ENCODE measurements at places on chromosomes 3 and 15. TPM values are rescaled to one million over a fixed set of nuclear protein-coding genes. Genes with fewer than 3 reads are reported as not detected.

DGKG gene
- 3.6 TPM for total RNA-seq

GRCh38 chr3:140148824-140149390 lies 213.9 kb downstream of the CLSTN2 start:
- DNase-seq: no peak

GRCh38 chr15:80586161-80586560 lies 108.9 kb upstream of the ABHD17C start:
- no peak for DNase-seq

GRCh38 chr3:138873471-138874278 lies 38.9 kb upstream of the PIK3CB start:
- no peak for DNase-seq

- no peak for DNase-seq
Observed at GRCh38 chr3:65876028-65876420, 162.7 kb downstream of the MAGI1 start.

DNA sequence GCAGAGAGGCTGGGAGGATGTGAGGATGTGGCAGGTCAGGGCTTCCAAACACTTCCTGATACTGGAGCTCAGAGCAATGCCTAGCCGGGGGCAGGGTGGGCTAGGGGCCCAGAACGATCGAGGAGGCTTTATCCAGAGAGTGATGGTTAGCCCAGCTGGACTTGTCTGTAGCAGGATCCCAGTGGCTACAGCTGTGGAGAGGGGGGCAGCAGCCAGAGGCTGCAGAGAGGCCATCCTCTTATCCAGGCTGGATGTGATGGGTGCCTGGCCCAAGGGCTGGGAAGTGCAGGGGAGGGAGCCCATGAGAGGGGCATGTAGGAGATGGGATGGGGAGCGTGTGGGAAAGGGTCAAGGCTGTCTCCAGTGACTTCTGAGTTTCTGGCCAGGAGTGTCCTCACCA lies 4.6 kb downstream of the PARP3 start:
- no peak for DNase-seq

RGMA gene
- not detected for total RNA-seq

DNA sequence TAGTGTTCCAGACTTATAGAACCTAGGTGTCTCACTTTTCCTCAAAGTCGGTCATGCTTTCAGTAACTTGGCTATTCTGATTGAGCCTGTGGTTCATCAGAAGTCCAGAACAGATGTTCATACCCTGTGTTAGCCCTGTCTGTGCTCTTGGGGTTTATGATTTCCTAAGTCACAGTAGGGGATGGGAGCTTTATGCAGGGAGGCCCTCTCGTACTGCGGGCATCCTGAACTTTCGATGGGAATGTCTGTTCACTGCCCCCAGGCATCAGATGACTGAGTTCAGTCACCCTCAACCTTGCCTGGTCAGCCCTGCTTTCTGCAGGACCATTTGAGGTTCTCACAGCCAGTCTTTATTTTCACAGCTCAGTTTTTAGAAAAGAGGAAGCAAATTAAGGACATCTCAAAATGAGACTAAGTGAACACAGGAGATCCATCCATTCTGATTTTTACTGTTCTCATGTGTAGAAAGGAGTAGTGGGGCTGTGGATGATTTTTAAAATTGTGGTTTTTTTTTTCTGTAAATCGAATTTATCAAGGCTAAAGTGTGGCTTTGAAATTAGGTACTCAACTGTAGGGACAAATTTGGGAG lies 71.3 kb downstream of the CMTM8 start:
- DNase-seq: no peak

Measured in right lobe of liver (tissue), 6 donors.